ENCODE measurements at places on chromosomes 3 and 15.

DNA sequence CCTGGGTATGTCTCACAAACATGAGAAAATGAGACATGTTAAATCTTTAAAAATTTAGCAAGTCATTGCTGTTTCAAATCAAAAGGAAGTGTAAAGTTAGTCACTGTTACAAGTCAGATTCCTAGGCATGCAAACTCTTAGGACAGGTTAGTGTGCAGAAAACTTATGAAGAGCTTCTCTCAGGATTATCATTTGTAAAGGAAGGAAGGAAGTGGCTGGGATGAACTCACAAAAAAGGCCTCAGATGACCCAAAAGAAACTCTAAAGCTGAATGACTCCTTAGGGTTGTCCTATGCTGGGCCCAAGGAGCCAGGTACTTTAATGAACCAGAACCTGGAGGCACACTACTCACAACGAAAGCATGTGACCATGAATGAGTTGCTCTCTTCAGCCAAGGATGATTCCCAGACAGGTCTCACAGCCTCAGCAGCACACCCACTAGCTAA, 25.0 kb downstream of the MSL2 start:
- DNase-seq = no peak

GRCh38 chr15:65902373-65902772, 33.1 kb downstream of the RAB11A start:
- no peak for DNase-seq

- DNase-seq = no peak
These were observed 398.7 kb upstream of the PDZRN3 start for GRCh38 chr3:74023395-74023794.

- no peak for DNase-seq
These were observed 88.3 kb upstream of the COL8A1 start for GRCh38 chr3:99549957-99550603.

DNA sequence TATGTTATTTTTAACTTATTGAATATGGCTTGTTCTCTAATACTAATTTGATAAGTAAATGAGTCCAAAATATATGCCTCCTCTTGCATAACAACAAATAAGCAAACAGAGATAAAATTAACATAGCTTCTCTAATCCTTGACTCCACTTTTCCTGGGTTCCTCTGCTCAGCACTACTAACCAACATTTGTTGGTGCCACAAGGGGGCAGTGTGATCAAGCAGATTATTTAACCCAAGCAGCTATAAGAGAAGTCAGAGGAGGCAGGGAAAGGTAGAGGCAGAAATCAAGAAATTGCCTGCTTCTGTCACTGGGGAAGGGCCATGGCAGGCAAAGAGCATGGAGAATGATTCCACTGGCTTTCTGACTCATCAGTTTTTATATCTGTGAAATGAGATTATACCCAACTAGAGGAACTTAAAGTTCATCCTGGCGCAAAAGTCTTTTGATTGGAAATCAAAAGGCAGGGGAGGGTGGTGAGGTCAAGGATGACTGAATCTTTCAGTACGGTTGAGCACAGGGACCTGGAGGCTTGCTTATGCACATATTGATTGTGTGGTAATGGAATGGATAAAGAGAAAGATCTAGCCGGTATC, 152.2 kb downstream of the IGSF11 start:
- peak; percentile 27 for DNase-seq

DNA sequence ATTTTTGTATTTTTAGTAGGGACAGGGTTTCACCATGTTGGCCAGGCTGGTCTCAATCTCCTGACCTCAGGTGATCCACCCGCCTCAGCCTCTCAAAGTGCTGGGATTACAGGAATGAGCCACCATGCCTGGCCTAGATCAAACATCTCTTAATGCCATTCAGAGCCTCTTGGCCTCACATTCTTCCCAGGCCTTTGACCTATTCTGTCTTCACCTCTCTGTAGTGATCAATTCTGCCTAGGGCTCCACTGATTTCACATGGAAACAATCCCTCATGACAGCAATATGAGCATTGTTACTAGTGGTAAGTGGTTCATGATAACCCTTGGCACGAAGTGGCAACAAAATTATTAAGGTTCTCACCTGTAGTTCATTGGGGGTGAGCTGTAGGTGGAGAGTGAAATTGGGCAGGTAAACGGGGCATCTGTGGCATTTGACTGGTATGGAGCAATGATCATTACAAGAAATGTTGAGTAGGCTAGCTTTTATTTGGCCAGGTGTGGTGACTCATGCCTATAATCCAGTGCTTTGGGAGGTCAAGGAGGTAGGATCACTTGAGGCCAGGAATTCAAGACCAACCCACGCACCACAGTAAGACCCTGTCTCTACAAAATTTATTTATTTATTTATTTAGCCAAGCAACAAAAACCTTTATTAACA, 4.8 kb upstream of the ARPIN start:
- no peak for DNase-seq

- DNase-seq = no peak
These were observed 100.8 kb upstream of the STRIT1 start for GRCh38 chr3:155394240-155394639.

GRCh38 chr3:44902628-44903027, 28.2 kb downstream of the TGM4 start:
- no peak for DNase-seq

- no peak for DNase-seq
These were observed 28.5 kb downstream of the DNAJC13 start for GRCh38 chr3:132445817-132446216.

GRCh38 chr15:73889762-73890124, 16.4 kb downstream of the TBC1D21 start:
- no peak for DNase-seq

GRCh38 chr15:47820747-47821319, 103.5 kb downstream of the SEMA6D start:
- peak; percentile 23 for DNase-seq

DNA sequence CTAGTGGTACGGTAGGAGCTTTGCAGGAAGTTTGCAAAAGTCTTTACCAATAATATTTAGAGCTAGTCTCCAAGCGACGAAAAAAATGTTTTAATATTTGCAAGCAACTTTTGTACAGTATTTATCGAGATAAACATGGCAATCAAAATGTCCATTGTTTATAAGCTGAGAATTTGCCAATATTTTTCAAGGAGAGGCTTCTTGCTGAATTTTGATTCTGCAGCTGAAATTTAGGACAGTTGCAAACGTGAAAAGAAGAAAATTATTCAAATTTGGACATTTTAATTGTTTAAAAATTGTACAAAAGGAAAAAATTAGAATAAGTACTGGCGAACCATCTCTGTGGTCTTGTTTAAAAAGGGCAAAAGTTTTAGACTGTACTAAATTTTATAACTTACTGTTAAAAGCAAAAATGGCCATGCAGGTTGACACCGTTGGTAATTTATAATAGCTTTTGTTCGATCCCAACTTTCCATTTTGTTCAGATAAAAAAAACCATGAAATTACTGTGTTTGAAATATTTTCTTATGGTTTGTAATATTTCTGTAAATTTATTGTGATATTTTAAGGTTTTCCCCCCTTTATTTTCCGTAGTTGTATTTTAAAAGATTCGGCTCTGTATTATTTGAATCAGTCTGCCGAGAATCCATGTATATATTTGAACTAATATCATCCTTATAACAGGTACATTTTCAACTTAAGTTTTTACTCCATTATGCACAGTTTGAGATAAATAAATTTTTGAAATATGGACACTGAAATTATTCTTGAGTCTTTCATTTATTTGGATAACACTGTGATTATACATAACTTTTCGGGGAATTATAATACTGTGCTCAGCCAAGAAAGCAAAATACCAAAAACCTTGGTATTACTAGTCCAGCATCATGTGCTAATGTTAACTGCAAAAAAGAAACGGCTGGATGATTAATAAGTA, 2.2 kb downstream of the SOX2 start:
- no peak for DNase-seq

DNA sequence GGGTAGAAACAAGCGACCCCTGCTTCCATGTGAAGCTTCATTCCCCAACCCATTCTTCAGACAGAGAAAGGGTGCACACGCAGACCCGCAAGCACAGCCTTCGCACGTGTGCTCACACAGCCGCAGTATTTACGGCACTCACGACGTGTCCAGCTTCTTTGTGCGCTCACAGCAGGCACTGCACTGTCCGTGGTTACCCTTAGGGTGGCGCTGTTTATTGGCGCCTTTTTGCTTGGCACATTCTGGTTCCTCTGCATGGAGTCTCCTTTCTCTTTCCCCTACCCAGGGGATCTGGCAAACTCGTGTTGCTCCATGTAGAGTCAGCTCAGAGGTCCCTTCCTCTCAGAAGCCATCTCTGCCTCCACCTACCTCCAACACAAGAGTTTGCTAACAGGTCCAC, 115.1 kb downstream of the SLCO3A1 start:
- no peak for DNase-seq

GRCh38 chr3:117964814-117965213, 1069.8 kb downstream of the IGSF11 start:
- DNase-seq = no peak

DNA sequence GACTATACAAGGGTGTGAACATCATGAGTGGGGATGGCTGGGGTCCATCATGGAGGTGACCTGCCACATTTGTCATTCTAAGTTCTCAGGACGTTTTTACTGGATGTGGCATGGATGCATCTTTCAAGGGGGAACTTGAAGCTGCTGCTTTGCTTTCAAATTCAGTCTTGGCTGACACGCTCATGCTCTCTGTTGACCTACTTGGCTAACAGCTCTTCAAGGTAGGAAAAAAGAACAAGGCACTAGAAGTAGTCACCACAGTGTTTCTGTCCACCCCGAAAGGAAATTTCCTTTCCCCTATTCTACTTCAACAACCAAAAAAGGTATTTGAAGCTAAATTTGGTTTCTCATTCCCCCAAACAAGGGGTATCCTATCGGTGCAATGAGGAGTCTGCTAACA, 15.0 kb downstream of the STIMATE start:
- no peak for DNase-seq

- DNase-seq = peak; percentile 43
These were observed 642 bp downstream of the SCAP start for GRCh38 chr3:47475029-47475569.

DNA sequence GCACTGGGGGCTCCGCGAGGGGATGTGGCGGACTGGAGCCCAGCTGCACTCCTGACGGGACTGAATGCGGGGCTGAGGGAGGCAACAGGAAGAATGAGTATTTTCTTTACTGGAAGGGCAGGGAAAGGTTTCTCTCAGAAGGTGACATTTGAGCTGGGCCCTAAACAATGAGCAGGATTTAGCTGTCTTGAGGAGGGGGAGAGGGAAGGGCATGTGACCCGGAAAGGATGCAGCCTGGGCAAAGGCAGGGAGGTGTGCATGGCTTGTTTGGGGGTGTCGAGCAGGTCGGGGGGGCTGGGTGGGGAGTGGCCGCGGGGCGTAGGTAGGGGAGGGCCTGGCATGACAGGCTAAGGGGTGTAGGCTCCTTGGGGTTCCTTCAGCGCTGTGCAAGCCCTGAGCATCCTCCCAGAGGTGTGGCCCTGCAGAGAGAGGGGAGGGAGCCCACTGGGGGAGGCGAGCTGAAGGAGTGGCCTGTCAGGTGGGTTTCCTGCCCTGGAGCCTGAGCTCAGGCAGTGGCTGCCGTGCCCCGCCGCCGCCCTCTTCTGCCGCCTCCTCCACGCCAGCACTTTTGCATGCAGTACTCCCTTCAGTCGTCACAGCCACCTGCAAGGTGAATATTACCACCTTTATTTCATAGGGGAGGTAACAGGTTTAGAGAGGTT, 17.2 kb upstream of the ANKDD1A start:
- no peak for DNase-seq

DNA sequence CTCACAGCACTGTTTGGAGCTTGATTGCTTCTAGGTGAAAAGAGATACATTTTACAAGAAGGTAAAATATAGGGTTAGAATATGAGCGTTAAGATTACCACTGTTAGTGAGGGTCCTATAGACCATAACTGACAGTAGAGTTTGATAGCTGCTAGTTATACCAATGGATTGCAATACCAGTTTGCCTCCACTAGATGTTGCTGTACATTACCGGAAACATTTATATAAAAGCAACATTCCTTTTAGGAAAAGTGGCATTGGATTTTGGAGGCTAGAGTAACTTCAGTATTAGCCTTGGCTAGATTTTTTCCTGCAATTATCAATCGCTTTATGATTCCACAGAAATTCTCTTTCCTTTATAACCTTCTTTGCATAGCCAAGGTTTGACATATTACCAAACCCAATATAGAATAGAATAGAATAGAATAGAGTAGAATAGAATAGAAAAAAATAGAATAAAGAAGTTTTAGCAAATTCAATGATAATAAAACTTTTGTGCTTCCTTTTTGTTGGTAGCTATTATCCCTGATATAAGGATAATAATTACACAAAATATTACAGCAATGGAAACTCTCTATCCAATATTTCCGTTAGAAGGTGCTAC, 1093.6 kb upstream of the ALCAM start:
- DNase-seq = no peak

- DNase-seq = no peak
These were observed at the start of gene GPR87 for GRCh38 chr3:151316267-151316991. GPR87 (minus strand) TSS chr3:151316820; CDS start chr3:151300100, 16,720 bp downstream.

GRCh38 chr3:29649815-29650547, 369.1 kb downstream of the RBMS3 start:
- DNase-seq = peak; percentile 25

GRCh38 chr3:31733234-31733667, 200.5 kb downstream of the STT3B start:
- DNase-seq = no peak

GRCh38 chr15:43516801-43517353, 531 bp upstream of the MAP1A start:
- DNase-seq = peak; percentile 66

- peak; percentile 71 for DNase-seq
These were observed 300.0 kb upstream of the TPM1 start for GRCh38 chr15:62742409-62743171.

- DNase-seq = peak; percentile 99
These were observed at the start of gene PRKAR2A for GRCh38 chr3:48847504-48848423. PRKAR2A (minus strand) TSS chr3:48847874; CDS start chr3:48847596, 278 bp downstream.

GRCh38 chr3:48275287-48276027, 34.6 kb downstream of the ZNF589 start:
- no peak for DNase-seq

DNA sequence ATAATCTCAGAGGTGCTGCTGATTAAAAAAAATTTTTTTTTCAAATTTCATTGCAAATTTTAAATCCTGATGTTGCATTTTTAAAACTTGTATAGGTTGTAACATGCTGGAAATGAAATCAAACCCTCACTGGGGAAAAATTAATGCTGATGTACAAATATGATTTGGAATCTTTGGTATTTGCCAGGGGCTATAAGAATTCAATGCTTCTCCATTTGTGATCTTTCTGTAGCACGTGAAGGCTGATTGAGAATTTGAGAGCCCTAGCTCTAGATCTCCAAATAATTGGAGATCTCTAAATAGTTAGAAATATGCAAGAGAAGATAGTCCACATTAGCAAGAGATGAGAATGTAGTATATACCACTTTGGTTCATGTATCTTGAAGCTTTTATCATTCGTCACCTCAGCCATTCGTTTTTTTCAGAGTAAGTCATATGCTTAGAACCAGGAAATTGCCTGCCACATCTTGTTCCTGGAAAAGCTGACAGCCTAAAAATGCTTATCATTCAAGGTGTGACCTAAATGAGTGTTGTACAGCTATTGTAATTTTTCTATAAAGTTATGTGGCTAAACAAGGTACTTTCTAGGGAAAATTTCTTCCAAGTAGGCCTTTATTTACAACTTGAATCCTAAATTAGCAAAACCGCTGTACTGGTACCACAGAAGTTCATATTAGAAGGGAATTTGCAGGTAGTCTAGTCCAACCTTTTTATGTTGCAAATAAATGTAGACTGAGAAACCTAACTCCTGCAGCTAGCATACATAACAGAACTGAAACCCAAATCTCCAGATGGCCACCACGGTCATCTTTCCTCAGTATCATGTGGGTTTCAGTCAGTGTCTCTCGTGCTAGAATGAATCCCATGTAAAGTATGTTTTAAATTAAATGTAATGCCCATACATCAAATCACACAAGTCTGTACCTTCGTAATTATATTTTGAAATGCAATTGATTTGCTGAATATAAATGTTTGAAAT, 48.5 kb downstream of the FNDC3B start:
- no peak for DNase-seq

GRCh38 chr3:197302696-197303341, 4.4 kb upstream of the DLG1 start:
- DNase-seq = peak; percentile 12
